CD14-positive monocyte (primary cell): ENCODE measurements at places on chromosomes 5 and 9. TPM values are rescaled to one million over a fixed set of nuclear protein-coding genes. Genes with fewer than 3 reads are reported as not detected.

PCDHB15 gene
- not detected for polyA plus RNA-seq

FBP2 gene
- polyA plus RNA-seq, result not detected

LRRC70 gene
- 0.23 TPM for polyA plus RNA-seq

ADAMTS2 gene
- 0.74 TPM for polyA plus RNA-seq

TAF11L5 gene
- not detected for polyA plus RNA-seq

S100Z gene
- 31.3 and 39.3 TPM in 2 replicates for polyA plus RNA-seq

TGFBI gene
- polyA plus RNA-seq, result 547 and 565 TPM in 2 replicates

TOMM5 gene
- polyA plus RNA-seq, result 117 TPM

GRCh38 chr5:45262061-45262590 is 434.1 kb downstream of the HCN1 start:
- no peak for DNase-seq

GRCh38 chr9:111527347-111527746 is 2.4 kb downstream of the ZNF483 start:
- no peak for DNase-seq

- no peak for DNase-seq
Observed at GRCh38 chr5:9166202-9167112, 379.4 kb downstream of the SEMA5A start.

DNA sequence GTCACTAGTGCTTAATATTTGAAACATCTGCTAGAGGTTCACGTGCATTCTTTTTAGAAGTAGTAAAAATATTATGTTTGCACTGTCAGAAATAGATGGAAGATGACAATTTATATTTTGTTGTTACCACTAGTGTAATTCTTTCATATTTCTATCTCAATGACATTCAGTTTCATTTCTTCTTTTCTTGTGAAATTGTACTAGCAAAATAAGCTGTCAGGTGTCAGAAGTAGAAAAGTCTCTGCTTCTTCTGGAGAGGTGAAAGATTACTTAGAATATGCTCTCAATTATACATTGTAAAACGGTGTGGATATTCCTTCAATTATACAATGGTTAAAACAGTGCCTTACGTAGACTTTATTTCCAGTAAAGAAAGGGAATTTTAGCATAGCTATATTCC is 395.4 kb downstream of the CSNK1G3 start:
- DNase-seq, result no peak

GRCh38 chr9:128254855-128255759 is 20.7 kb downstream of the GOLGA2 start:
- DNase-seq, result no peak

DNA sequence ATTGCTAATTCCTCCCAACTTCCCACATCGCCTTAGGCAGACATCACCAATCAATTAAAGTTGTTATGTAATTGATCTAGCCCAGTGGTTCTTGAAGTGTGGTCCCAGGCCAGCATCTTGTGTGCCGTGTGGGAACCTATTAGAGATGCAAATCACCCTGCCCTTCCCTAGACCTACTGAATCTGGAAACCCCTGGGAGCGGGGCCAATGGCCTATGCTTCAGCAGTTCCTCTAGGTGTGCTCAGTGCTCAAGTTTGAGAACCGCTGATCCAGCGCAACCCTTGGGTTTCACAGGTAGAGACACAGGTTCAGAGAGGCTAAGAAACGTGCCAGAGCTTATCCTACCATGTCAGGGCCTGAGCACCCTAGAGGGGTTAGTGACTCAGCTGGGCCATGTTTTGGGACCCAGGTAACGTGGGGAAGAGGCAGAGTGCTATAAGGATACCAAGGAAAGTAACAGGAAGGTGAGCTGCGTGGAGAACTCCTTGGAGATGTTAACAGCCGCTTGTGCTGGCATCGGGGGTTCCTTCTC is 4.4 kb downstream of the SLC34A1 start:
- no peak for DNase-seq

DNA sequence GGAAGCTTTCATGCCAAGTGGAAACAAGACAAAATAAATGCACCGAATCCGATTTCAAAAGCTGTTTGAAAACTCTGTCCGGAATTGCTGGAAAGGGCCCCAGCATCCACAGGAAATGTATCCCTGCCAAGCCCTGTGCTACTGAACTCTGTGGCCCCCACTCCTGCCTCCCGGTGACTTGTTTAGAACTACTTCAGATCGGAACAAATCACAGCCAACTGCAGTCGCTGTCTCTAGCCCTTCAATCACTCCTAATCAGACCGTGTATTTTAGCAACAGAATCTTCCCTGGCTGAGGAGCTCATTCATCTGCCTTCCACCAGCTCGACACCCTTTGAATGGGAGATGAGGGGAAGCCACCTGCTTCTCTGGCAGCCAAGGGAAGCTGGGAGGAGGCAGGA is 94.1 kb downstream of the KCNIP1 start:
- no peak for DNase-seq

- DNase-seq, result no peak
Observed at GRCh38 chr9:118928722-118929121, 440.5 kb downstream of the BRINP1 start.

DNA sequence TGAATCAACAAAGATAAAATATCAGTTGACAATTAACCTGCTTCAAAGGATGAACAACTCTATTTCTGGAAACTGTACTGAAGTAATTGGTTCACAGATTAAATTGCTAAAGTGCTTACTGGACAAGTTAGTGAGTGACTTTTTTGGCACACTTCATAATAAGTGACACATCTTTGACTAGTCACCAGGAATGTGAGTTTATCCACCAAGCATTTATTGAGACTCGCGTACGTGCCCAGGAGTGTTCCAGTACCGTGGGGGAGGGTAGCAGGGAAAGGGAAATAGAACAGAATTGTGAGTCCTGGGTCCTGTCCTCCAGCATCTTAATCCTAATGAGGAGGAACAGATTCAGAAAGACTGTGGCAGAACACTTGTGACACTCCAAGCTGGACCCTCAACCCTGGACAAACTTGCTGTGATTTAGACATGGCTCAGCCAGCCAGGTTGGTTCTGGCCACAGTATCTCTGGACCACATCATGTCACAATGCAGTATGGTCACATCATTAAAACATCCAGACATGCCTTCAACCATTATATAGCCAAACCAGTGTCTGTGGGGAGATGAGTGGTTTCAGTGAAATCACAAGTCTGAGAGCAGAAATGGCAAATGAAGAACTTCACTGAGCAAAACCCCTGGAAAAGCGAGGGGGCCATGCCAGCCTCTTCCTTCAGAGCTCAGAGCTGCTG is 623.1 kb downstream of the BNC2 start:
- no peak for DNase-seq
